ENCODE measurements at places on chromosomes 4 and X.

DNA sequence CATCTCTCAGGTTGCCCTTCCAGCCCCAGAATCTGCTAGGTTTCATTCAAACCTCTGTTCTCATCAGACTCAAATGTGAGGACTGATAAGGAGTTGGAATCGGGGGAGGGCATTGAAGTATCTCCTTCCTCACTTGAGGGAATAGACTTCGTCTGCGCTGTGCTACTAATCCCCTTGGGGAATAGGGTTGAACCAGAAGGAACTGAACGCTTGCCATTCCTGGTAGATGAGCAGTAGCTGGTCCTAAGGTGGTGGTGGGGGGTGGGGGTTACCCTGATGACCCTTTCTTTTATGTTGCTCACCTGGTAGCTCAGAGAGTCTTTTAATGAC lies 692 bp upstream of the SLC9A7 start:
- DNase-seq = no peak

- DNase-seq = peak; percentile 61
These were observed 18.7 kb upstream of the CXCL13 start for GRCh38 chr4:77586951-77587383.

DNA sequence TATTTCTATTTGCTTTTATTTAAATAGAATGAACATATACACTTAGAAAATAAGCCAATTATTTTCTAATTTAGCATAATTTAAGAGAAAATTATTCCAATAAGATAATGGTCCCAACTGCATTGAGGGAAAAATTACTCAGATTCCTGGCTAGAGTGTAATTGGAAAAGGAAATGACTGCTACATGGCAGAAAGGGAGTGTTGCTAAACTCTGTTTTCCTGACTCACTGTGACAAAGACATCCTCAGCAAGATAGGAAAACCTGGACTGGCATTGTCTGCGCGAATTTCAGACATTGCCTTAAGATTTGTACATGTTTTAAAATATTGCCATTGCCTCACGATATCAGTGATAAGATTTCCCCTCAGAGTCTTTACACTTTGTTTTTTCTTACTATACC lies 8.2 kb downstream of the TNIP3 start:
- no peak for DNase-seq

GRCh38 chrX:12548746-12549145 lies 242.5 kb upstream of the PRPS2 start:
- DNase-seq = no peak

GRCh38 chr4:8908206-8908893 lies 36.7 kb upstream of the HMX1 start:
- DNase-seq = no peak

DNA sequence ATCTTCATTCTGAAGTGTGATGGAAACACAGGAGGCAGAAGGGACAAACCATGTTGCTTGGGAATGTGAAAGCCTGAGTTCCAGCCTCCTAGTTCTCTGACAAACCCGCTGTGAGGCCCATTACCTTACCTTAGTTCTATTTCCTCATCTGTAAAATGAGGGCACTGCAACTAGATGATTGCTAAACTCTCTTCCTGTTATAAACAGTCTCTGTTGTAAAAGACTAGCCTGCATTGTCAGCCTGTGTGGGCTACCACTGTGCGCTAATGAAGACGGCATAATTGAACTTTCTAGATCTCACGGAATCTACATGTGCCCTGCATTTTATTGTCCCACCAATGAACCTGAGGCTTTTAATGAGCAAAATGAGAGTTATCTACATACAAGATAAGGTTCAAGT lies 147.2 kb downstream of the AFF2 start:
- no peak for DNase-seq

DNA sequence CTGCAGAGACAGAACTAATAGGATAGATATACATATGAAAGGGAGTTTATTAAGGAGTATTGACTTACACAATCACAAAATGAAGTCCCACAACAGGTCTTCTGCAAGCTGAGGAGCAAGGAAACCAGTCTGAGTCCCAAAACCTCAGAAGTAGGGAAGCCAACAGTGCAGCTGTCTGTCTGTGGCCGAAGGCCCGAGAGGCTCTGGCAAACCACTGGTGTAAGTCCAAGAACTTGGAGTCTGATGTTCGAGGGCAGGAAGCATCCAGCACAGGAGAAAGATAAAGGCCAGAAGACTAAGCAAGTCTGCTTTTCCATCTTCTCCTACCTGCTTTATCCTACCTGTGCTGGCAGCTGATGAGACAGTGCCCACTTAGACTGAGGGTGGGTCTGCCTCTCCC lies 89.6 kb downstream of the MXRA5 start:
- no peak for DNase-seq

- peak; percentile 8 for DNase-seq
These were observed 654 bp upstream of the STS start for GRCh38 chrX:7146703-7147412.

- no peak for DNase-seq
These were observed 2078.4 kb upstream of the TENM3 start for GRCh38 chr4:180164799-180165198.

GRCh38 chr4:5267408-5267807 lies 216.1 kb downstream of the STK32B start:
- no peak for DNase-seq

GRCh38 chr4:8030121-8030781 lies 90.6 kb upstream of the AFAP1 start:
- DNase-seq = no peak

DNA sequence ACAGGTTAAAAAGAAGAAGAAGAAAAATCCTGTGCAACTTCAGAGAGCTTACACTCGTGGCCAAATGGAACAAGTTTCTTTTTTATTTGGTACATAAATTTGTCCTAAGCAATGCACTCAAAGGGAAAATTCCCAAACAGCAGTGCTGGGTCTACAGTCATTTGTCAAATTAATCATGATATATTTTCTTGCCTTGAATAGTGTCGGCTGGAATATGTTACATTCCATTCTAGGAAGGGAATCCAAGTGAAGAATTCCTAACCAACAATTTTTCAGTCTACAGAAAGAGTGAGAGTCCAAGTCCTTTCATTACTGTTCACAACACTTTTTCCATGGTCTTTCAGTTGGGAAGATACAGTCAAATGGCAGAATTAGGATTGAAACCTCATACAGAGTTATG lies 63.9 kb downstream of the HAND2 start:
- DNase-seq = no peak

- DNase-seq = no peak
These were observed 210.9 kb downstream of the SLIT2 start for GRCh38 chr4:20462426-20463175.

DNA sequence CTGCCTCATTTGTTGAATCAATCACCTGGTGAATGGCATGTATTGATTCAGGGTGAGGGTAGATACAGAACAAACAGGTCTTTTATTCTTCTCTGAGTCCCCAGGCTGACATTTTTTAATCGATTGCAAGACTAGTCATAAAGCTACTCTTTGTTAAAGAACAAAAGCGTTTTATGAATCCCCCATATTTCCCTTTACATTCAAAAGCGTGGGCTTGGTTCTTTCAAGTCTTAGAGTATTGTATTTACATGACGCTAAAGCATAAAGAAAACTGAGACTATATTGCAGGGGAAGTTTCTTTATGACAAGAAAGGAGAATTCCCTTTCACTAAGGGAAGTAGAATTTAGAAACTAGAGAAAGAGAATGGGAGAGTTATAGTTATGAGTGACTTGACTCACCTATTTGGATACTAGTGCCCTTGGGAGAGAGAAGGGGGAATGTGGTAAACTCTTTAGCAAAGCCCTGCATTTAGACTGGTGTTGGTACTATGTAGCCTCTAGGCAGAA lies 69.3 kb upstream of the PDE5A start:
- no peak for DNase-seq

GRCh38 chrX:81114757-81115156 lies 87.0 kb downstream of the HMGN5 start:
- DNase-seq = no peak

DNA sequence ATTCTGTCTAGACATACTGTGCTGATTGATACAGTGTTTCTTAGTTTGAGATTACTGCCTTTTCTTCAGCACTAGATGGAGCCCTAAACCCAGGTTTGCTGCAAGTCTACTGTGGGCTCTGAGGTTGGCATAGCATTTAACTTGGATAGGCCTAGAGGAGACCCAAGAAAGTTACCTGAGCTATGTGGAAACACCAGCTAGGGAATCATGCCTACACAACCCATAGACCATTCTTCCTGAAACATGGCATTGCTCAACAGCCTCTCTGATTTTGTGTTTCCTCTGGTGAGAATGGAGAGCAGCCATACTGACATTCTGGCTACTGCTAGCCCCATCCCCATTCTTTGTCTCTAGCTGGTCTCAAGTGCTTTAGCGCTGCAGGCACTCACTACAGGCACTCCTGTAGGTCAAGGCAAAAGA lies 287.7 kb upstream of the PCDH18 start:
- no peak for DNase-seq

- DNase-seq = no peak
These were observed 28.1 kb upstream of the DUSP21 start for GRCh38 chrX:44815681-44816080.

DNA sequence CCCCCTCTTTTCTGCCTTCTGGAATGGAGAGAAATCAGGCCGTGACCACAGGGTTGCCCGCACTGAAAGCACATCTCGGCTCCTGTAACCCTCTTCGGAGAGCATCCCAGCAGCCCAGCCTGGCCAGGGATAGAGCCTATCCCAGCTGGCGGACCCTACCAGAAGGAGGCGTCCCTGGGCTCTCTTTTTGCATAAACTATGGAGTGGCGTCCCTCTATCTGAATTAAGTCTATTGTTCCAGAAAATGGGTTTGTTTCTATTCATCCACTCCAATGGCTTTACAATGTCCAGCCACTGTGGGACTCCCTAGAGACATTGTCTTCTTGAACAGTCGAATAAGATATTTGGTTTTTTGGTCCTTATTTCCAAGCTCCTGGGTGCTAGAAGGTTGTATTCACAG lies 689 bp upstream of the NHSL2 start:
- DNase-seq = no peak

- DNase-seq = no peak
These were observed 39.4 kb upstream of the RHOH start for GRCh38 chr4:40157436-40157835.

DNA sequence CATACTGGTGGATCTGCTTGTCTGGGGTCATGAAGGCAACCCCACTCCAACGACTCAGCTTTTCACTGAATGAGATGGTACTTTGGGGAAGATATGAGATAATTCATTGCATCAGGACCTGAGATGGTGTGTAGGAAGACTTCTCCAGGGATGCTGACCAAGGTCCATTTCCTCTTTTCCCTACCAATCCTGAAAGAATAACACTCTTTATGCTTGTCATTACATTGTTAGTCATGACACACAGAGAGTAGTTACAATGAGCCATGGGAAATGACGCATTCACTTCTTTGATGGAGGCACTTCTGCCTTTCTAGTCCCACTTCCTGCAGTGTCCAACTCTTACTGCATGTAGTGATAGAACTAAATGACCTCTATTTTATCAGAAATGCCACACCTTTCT lies 58.6 kb downstream of the AREG start:
- DNase-seq = no peak

DNA sequence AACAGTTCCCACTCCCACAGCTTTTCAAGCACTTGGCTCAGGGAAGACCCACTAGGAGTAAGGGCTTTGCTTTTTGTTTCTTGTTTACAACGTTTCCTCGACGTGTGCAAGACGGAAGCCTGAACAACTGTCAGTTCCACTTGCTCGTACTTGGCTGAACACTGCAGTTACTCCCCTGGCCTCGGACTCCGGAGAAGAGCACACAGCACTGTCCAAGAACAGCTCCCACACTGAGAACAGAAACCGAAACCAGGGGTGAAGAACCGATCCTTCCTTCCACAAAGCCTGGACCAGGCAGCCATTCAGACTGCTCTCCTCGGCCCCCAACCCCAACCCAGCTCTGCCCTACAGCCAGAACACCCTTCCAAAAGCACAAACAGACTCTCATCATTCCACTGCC lies 25.5 kb downstream of the IRF2 start:
- DNase-seq = no peak

GRCh38 chr4:189767941-189768340 lies 172.7 kb upstream of the FRG1 start:
- no peak for DNase-seq

DNA sequence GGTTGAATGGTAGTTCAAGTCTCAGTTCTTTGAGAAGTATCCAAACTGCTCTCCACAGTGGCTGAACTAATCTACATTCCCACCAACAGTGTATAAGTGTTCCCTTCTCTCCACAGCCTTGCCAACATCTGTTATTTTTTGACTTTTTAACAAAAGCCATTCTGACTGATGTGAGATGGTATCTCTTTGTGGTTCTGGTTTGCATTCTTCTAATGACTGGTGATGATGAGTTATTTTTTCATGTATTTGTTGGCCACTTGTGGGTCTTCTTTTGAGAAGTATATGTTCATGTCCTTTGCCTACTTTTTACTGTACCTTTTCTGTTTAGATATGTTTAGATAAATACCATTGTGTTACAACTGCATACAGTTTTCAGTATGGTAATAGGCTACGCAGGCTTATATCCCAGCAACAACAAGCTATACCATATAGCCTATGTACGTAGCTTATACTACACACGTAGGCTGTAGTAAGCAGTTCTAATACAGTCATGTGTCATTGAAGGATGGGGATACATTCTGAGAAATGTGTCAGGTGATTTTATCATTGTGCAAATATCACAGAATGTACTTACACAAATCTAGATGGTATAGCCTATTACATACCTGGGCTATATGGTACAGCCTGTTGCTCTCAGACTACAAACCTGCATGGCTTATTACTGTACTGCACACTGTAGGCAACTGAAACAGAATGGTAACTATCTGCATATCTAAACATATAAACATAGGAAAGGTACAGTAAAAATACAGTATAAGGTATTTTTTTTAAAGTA lies 28.1 kb downstream of the KLHL8 start:
- DNase-seq = no peak

- DNase-seq = peak; percentile 19
These were observed 15.7 kb upstream of the H2AZ1 start for GRCh38 chr4:99965674-99966350.

- DNase-seq = no peak
These were observed 163.5 kb upstream of the GYPA start for GRCh38 chr4:144304025-144304424.

DNA sequence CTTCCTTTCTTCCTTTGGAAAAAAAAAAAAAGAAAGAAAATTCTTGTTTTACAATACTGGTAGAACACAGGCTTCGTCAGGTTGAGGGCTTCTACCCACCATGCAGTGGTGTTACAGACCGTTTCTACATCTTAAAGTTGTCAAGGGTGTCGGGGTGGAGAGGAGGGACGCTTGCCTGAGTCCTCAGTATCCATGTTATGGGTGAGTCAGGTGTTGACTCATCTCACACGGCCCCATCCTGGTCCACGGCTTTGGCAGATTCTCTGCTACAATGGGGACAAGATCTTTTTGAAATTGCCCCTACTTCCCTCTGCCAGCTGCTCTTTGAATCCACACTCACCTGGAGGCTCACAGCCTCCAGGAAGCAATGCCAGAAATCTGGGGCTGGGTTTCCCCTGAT lies 310.3 kb upstream of the ZFP42 start:
- DNase-seq = no peak

DNA sequence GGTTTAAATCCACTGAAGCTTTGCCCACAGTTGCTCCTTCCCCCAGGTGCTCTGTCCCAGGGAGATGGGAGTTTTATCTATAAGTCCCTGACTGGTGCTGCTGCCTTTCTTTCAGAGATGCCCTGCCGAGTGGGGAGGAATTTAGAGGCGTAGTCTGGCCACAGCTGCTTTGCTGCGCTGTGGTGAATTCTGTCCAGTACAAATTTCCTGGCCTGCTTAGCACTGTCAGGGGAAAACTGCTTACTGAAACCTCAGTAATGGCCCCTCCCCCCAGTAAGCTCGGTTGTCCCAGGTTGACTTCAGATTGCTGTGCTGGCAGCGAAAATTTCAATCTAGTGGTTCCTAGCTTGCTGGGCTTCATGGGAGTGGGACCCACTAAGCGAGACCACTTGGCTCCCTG lies 40.1 kb downstream of the UGT2B17 start:
- no peak for DNase-seq

Data from CD4-positive, alpha-beta T cell treated with Interleukin-2 at 100 ng/mL for 4 hours (primary cell).